ENCODE measurements at places on chromosomes 3 and 15. TPM values are rescaled to one million over a fixed set of nuclear protein-coding genes. Genes with fewer than 3 reads are reported as not detected.

ASB14 gene
- total RNA-seq, result not detected

SUSD5 gene
- total RNA-seq, result 3.6 TPM

GOLGA8J gene
- not detected for total RNA-seq

LEKR1 gene
- 0.43 TPM for total RNA-seq

FHIT gene
- 1.1 TPM for total RNA-seq

CFAP20DC gene
- 1.6 TPM for total RNA-seq

TRIM42 gene
- total RNA-seq, result not detected

LRRIQ4 gene
- not detected for total RNA-seq

SLCO2A1 gene
- under 0.01 TPM for total RNA-seq

SLC6A6 gene
- total RNA-seq, result 3.1 TPM

KNG1 gene
- total RNA-seq, result not detected

SOX2 gene
- not detected for total RNA-seq

SLC4A7 gene
- 183 TPM for total RNA-seq

SMAD6 gene
- 31.3 TPM for total RNA-seq

RRP9 gene
- 28.4 TPM for total RNA-seq

ATP13A5 gene
- not detected for total RNA-seq

LXN gene
- 263 TPM for total RNA-seq

TAGLN3 gene
- total RNA-seq, result 0.74 TPM

SLC51A gene
- total RNA-seq, result not detected

GPR171 gene
- not detected for total RNA-seq

COL6A6 gene
- total RNA-seq, result 1.2 TPM

RGMA gene
- 0.46 TPM for total RNA-seq

VIPR1 gene
- not detected for total RNA-seq

BUB1B gene
- 2.4 TPM for total RNA-seq

SSR3 gene
- total RNA-seq, result 328 TPM

CD200 gene
- total RNA-seq, result 4.0 TPM

ZBTB20 gene
- 12.6 TPM for total RNA-seq

PHLDB2 gene
- 57.5 TPM for total RNA-seq

HCLS1 gene
- total RNA-seq, result 7.2 TPM

CASR gene
- not detected for total RNA-seq

CHRD gene
- total RNA-seq, result 1.4 TPM

TMEM44 gene
- total RNA-seq, result 6.1 TPM

CPNE4 gene
- total RNA-seq, result not detected

ATP2C1 gene
- 203 TPM for total RNA-seq

CIB2 gene
- total RNA-seq, result 2.4 TPM

GABRG3 gene
- total RNA-seq, result not detected

SNURF gene
- total RNA-seq, result 51.8 TPM

RASGRP1 gene
- total RNA-seq, result 0.37 TPM

FBXL22 gene
- total RNA-seq, result 1.4 TPM

LIPH gene
- total RNA-seq, result not detected

TMEM40 gene
- not detected for total RNA-seq

TTC21A gene
- total RNA-seq, result 1.8 TPM

PROK2 gene
- total RNA-seq, result not detected

ACKR4 gene
- 1.4 TPM for total RNA-seq

GCNT3 gene
- total RNA-seq, result 0.14 TPM

TSC22D2 gene
- total RNA-seq, result 6.1 TPM

BTLA gene
- total RNA-seq, result under 0.01 TPM

DNAH12 gene
- under 0.01 TPM for total RNA-seq

PLIN1 gene
- 0.14 TPM for total RNA-seq

POPDC2 gene
- under 0.01 TPM for total RNA-seq

MINAR1 gene
- total RNA-seq, result 0.57 TPM

GTF2E1 gene
- total RNA-seq, result 21.3 TPM

PLA2G4D gene
- not detected for total RNA-seq

SLC22A13 gene
- 0.28 TPM for total RNA-seq

SHC4 gene
- total RNA-seq, result 1.8 TPM

CFAP161 gene
- not detected for total RNA-seq

NEK10 gene
- total RNA-seq, result 15.8 TPM

ANKUB1 gene
- total RNA-seq, result not detected

FAM43A gene
- total RNA-seq, result 20.3 TPM

CFAP100 gene
- total RNA-seq, result not detected

Measured in smooth muscle cell of bladder (primary cell).